ENCODE measurements at places on chromosomes 7 and 10.

GRCh38 chr10:85900487-85900886 is 466.1 kb downstream of the GRID1 start:
- DNase-seq = no peak

DNA sequence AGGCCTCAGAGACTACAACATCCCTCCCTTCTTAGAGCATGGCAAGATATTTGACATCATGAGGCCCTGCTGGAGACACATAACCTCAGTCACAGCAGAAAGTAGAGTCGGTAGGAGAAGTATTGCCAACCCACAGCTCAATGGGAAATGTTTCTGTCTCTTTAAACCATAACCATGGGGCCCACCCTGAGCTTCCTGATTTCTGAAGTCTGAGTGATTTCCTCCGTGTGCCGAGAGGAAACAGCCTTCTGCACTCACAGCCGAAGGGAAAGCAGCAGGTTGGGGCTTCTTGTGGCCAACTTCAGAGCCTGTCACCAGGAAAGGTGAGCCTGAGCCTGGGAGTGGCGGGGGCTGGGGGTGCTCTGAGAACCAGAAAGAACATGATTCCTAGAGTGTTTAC is at the start of gene GIMAP1:
Gene GIMAP1 (plus strand): TSS at position 246 of the 400 bp plus-strand sequence. CDS start 2,435 bp downstream, outside the sequence.
- DNase-seq = no peak

GRCh38 chr10:122525788-122526187 is 34.8 kb upstream of the DMBT1 start:
- no peak for DNase-seq

GRCh38 chr10:3397846-3398245 is 225.3 kb upstream of the PITRM1 start:
- DNase-seq = no peak

DNA sequence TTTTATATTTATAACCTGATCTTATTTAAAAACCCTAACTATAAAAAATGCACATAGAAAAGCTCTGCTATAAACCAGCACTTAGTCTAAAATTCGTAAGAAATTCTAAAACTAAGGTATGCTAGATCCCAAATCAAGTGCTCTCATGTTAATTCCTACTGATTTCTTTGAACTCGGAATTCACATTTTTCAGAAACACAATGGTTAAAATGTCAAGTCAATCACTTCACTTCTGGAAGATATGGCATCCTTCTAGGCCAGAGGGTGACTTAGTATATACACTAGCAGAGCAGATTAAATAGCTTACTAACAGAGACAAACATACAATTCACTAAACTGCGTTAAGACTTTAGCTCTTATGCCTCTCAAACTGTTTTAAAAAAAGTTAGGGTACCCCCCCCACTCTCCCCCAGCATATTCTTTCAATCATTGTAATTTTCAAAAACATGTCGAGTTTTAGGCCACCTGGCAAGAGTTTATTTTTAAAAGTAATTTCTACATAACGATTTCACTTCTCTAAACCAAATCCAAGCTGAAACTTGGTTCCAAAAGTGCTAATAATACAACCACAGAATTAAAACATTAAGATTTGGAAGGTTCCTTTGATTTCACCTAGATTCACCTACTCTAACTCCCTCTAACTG is 129.4 kb downstream of the NRBF2 start:
- no peak for DNase-seq

GRCh38 chr7:117445206-117445605 is 17.9 kb upstream of the ASZ1 start:
- DNase-seq = no peak

DNA sequence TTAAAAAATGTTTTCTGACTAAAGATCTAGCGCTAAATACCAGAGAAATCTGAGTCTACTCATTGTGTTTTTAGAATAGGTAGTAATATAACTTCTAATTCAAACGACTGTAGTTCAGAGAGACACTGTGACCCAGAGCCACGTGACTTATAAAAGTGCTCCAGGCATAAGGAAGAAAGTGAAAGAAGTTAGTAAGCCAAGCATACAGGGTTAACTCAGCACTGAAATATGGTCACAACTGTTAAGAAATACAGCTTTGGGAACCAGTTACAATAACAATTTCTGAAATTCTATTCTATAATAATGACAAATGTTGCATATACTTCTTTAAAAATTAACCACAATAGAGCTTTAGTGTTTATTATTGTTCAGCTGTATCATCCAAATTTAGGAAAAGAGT is 119.1 kb downstream of the TFEC start:
- DNase-seq = no peak

DNA sequence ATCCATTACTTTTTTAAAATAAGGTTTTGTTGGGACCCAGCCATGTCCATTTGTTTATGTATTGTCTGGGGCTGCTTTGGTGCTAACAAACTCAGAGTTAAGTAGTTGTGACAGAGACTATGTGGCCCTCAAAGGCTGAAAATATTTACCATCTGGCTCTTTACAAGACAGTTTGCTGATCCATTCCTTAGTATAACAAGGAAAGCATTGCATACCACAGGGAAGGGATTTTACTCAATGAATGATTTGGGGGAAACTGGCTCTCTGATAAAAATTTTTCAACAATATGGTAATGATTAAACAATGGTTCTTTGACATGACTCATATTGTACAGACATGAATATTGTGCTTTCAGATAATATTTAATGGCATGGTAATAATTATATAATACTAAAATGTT is 738.1 kb downstream of the KCNMA1 start:
- DNase-seq = peak; percentile 4

GRCh38 chr10:119826771-119827170 is 45.9 kb downstream of the MCMBP start:
- no peak for DNase-seq

DNA sequence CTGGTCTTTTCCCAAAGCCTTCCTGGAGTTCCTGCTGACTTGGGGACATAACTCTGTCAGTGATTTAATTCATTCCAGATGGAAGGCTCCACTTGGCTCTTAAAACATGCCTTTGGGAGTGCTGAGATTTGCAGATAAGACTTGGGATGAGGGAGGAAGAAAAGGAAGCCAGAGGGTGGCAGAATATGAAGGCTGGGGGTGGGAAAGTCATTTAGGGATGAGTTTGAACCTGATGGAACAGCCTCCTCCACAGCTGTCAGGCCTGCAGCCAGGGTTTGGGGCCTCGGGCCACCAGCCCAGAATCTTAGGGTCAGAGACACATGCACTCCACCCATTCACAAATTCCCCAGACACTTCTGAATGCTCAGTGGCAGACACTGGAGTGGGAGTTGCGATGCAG is 28.4 kb upstream of the EIF5AL1 start:
- DNase-seq = no peak

- DNase-seq = no peak
Measured at GRCh38 chr7:126001349-126001748, 1071.7 kb upstream of the POT1 start.

DNA sequence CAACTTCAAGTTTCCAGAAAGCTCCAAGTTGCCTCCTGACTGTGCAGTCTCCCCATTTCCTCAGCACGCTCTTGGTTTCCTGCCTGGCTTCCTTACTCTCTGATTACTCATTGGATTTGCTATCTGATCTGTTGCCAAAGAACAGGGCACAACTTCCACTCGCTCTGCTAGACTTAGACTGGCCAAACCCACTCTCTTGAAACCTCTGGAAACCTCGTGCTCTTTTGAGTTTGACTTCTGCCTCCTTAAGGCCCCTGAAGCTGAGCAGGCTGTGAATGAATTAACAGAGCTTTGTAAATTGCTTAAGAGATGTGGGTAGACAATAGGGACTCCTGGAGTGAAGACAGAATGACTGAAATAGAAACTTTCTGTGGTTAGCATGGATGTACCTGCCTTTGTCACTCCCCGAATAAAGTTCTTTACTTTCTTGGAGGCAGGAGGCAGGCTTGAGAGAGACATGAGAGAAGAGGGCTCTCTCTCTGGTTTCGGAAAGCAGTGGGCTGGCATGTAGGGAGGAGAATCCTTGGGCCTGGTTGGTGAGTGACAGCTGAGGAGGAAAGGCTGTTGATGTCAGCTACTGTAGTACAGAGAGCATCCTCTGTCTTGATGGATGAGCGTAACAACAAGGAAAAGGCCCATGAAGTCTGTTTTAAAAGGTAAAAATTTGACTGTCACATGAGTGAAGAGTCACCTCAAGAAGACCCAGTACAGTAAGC is 70.8 kb downstream of the CHN2 start:
- DNase-seq = no peak

DNA sequence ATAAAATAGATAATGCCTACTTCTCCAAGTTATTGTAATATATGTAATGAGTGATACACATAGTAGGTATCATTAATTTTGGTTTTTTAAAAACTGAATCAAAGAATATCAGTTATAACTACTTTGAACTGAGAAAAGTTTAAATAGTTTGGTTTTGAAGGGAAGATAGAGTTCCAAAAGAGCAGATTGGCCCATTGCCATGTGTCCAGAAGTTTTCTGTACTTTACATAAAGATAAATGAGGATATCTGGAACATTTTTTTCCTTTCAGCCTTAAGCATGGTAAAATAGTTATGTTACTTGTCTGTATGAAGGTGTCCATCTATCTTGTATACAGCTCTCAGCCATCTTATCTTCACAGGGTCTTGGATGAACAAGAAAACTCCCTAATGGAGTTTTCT is 97.9 kb upstream of the MXI1 start:
- no peak for DNase-seq

DNA sequence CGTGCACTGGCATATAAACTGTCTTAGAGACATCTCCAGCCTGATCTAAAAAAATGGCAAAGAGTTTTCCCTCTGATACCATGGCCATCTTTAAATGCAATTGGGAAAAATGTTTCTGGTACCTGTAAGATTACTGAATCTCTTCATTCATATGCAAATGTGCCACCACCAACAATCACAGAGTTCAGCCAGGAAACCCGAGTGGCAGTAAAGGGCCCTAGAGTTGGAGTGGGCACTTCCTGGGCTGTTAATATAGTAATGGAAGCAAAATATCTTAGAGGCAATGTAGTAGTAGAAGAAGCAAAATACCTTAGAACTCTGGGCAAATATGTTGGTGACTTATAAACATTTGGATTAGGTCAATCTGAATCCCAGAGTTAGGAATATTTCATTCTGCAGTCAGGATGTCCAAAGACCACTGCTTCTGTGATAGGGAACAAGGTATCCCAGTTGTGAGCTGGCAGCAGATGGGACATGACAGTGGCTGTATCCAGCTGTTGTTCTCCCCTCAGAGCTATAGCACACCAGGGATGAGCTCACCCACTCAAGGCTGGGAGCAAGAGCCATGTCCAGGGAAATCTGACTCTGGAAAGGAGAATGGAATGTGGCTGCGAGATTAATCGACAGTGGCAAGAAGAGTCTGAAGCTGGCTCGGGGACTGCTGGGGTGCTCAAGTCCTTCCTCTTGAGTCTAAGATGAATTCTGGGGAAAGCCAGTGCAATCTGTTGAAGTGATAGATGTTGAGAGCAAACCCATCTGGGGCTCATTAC is 332.1 kb downstream of the PHTF2 start:
- DNase-seq = peak; percentile 85

DNA sequence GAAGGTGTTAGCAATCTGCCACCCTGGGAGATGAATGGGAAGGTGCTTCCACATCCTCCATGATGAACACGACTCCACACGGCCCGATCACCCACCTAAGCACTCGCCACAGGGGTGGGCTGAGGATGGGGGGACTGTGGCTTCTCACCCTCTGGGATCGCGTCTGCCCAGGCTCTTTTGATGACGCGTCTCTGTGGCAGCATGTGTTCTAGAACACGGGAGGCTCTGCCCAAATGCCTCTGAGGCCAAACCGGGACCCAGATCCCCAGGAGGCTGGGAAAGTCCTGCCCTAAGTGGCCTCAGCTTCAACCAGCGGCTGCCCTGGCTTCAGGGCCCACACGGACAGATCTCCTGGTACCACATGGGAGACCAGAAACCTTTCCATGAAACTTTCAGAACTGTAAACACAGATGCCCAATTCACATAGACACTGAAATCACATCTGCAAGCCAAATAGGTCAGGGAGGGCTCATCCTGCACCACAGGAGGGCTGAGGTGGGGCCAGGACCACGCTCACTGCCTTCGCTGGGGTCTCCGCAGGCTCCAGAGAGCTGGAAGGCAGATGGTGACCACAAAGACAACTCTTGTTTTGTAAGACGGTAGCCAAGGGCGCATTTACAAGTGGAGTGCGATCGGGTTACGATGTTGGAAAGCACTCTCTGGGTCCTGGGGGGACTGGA is 200.6 kb downstream of the PTPRN2 start:
- DNase-seq = peak; percentile 67

DNA sequence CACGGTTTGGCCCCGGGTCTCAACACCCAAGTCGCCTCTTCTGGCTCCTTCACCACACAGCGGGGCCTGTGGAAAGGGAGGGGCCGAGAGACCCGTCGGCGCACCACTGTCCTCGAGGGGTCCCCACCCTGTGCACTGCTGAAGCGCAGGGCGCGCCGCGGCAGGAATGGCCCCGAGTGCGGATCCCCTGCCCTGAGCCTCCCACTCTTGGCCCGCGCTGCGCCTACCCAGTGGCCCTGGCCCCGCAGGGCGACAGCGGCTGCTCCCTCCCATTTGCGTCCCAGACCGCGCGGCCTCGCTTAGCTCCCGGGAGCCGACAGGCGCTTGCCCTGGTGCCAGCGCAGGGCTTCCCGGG is 2.1 kb upstream of the SFMBT2 start:
- no peak for DNase-seq

GRCh38 chr10:53009961-53010907 is 237.7 kb upstream of the MBL2 start:
- no peak for DNase-seq

- DNase-seq = peak; percentile 26
Measured at GRCh38 chr10:13271552-13272163, 28.2 kb downstream of the PHYH start.

- DNase-seq = no peak
Measured at GRCh38 chr7:30352169-30352568, 67.8 kb downstream of the ZNRF2 start.

- DNase-seq = no peak
Measured at GRCh38 chr10:108204528-108205305, 1040.2 kb upstream of the SORCS1 start.

- no peak for DNase-seq
Measured at GRCh38 chr7:82078807-82079206, 309.0 kb upstream of the HGF start.

GRCh38 chr10:31619531-31620061 is 300.6 kb downstream of the ZEB1 start:
- peak; percentile 45 for DNase-seq

DNA sequence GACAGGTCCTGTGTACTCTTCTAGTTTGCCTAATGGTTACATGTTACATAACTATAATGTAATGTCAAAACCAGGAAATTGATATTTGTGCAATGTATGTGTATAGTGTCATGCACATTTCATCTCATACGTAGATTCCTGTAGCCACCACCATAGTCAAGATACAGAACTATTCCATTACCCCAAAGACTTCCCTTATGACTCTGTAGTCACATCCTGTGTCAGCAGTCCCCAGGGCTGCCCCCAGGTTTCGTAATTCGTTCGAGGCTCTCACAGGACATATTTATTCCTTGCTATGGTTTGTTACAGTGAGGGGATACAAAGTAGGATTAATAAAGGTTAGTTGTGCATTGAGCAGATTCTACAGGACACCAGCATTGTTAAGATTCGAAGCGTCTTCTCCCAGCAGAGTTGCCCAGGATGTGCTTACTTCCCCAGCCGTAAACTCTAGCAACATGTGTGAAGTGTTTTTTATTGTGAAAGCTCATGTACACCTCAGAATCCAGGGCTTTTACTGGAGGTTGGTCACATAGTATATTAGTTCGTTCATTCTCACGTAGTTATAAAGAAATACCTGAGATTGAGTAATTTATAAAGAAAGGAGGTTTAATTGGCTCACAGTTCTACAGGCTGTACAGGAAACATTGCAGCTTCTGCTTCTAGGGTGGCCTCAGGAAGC is 18.6 kb downstream of the RABGEF1 start:
- no peak for DNase-seq
